Tibial nerve (tissue), 4 donors: ENCODE measurements at places on chromosomes 12 and 14.

- no peak overlapping the region for H3K4me3 ChIP-seq
- no peaks in the 10 kb centered on the region for H3K4me1 ChIP-seq
- no peaks in the 10 kb centered on the region for H3K27me3 ChIP-seq
- H3K27ac ChIP-seq: no peak overlapping the region
Observed at GRCh38 chr12:39722504-39722903, 102.9 kb upstream of the ABCD2 start.

DNA sequence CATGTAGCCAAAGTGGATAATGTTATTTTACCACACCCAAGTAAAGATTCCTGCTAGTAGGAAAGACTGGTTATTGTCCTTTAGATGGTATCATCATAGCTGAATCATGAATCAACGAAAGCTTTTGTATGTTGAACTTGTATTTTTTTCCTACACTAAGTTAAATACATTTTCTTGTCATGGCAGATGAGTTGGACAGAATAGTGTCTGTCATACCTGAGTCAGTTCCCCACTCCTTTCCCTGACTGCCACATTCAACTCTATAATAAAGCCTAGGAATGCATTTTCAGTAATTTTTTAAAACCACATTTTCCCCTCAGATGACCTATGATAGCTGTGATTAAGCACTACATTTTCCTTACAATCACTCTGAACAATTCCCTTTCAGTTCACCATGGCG lies 9.3 kb upstream of the PTHLH start:
- no peaks in the 10 kb centered on the region for H3K4me1 ChIP-seq
- H3K4me3 ChIP-seq: no peak overlapping the region
- no peaks in the 10 kb centered on the region for H3K27me3 ChIP-seq

GRCh38 chr12:4505376-4505986 lies 33.2 kb upstream of the RAD51AP1 start:
- no peak overlapping the region for H3K27ac ChIP-seq
- H3K4me1 ChIP-seq: no peaks in the 10 kb centered on the region
- DNase-seq: no peak
- no peak overlapping the region for H3K4me3 ChIP-seq

GRCh38 chr14:73168274-73168673 lies 32.0 kb downstream of the PSEN1 start:
- peaks cover 87% of the 10 kb centered on the region for H3K36me3 ChIP-seq
- H3K4me3 ChIP-seq: no peak overlapping the region
- H3K27me3 ChIP-seq: no peaks in the 10 kb centered on the region
- no peak for DNase-seq
- peaks cover 15% of the 10 kb centered on the region for H3K4me1 ChIP-seq

- H3K4me1 ChIP-seq: no peaks in the 10 kb centered on the region
- H3K36me3 ChIP-seq: no peaks in the 10 kb centered on the region
- no peak overlapping the region for H3K27ac ChIP-seq
- H3K4me3 ChIP-seq: no peak overlapping the region
- DNase-seq: no peak
Observed at GRCh38 chr12:117552971-117553370, 191.5 kb upstream of the NOS1 start.

DNA sequence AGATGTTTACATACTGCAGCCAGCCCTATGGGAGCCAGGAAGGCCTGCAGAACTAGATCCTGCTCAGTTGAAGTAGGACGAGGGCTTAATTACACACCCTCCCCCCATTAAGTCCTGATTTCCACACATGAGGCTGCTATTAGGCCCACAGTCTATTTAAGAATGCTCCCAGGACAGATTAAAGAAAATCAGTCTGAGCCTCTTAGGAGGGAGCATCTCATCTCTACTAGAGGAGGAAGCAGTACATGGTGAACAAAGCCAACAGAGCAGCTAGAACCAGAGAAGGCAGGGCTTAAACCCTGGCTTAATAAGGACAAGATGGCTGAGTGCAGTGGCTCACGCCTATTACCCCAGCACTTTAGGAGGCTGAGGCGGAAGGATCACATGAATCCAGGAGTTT lies 55.8 kb upstream of the ARHGAP5 start:
- no peak for DNase-seq
- H3K27ac ChIP-seq: no peak overlapping the region
- H3K4me1 ChIP-seq: peaks cover 5% of the 10 kb centered on the region

GRCh38 chr12:92259696-92260251 lies 114.1 kb upstream of the BTG1 start:
- no peak overlapping the region for H3K27ac ChIP-seq
- H3K4me3 ChIP-seq: no peak overlapping the region
- no peak for DNase-seq
- H3K36me3 ChIP-seq: no peaks in the 10 kb centered on the region
- no peaks in the 10 kb centered on the region for H3K4me1 ChIP-seq

DNA sequence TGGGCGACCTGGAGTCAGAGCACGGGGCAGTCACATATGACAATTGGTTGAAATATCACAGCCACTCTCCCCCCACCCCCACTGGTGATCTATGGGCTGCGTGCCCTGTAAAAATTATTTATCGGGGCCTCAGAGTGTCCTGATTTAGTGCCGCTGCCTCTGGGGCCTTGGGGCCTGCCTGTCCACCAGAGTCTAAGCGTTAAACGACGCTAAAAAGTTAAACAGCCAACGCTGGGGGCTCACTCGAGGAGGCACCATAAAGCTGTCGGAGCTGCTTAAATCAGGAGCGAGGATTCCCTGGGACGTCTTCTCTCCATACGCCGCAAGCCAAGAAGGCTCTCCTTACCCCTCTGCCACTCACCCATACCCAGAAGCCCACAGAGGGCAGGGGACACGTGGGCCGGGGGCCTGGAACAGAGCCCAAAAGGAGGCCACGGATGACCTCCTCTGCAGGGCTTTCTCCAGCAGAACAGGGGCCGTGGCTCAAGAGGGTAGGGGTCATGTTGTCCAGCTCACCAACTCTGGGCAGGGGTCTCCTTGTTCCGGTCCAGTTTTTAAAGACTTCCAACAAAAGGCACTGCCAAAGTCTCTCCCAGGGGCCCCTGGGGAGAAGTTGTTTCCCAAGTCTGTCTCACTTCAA lies 42.2 kb downstream of the SMUG1 start:
- peaks cover 20% of the 10 kb centered on the region for H3K4me1 ChIP-seq
- H3K27ac ChIP-seq: peak overlapping the region; percentile 56
- H3K36me3 ChIP-seq: no peaks in the 10 kb centered on the region
- no peaks in the 10 kb centered on the region for H3K27me3 ChIP-seq
- DNase-seq: no peak

DNA sequence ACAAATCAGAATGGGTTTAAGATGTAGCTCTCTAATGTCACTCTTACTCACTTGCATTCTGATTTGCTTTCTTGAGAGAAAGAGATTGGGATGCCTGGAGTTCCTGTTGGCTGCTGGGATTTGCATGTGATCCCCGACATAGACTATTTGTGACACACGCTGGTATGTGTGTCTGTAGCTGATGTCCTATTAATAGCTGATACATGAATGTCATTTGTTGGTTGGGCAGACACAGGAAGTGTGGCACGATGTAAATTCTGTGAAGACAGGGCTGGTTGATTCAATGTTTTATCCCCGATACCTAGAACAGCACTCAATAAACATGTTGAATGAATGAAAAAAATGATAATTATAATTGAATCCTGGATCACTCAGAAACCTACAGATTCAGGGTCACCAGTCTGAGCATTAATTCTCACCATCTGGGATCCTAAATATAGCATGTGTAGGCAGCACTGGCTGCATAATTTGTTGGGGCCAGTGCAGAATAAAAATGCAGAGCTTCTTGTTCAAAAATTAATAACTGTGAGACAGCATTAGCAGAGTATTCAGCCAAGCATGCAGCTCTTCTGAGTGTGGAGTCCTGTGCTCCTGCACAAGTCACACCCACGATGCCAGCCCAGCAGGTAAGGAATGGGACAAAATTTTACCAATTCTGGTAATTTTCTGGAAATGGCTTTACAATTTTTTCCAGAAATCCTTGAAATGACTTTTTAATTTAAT lies 35.5 kb upstream of the SOCS2 start:
- no peak for DNase-seq
- no peak overlapping the region for H3K27ac ChIP-seq
- no peaks in the 10 kb centered on the region for H3K4me1 ChIP-seq
- H3K36me3 ChIP-seq: no peaks in the 10 kb centered on the region
- H3K4me3 ChIP-seq: no peak overlapping the region

DNA sequence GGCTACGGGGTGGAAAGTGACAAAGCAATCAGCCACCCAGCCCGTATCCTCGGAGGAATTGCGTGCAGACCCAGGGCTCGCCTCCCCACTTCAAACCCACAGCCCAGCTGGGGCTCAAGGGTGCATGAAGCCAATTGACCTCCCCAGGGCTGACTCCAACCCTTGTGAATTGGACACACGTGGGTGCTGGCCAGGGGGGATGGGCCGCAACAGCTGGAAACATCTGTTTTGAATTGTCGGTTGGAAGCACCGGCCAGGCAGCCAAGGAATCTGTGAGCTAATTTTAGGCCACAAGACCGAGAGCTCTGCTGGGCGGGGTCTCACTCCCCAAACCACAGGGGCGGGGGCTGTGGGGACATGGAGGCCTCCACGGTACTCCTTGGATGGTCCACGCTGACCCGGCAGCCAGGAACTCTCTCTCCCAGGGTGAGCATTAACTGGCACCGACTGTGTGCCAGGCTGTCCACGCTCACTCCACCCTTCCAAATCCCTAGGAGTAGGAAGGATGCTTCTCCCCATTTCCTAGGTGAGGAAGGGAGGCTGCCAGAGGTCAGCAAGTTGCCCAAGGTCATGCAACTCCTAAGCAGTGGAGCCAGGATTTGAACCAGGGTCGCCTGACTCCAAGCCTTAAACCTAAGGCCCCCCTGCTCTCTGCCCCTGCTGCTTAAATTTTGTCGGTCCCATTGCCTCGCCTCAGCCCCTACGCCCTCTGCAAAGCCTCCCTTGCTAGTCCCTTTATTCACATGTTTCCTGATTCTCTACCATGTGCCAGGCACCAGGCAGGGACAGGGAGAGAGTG lies 11.9 kb upstream of the TMEM119 start:
- H3K36me3 ChIP-seq: no peaks in the 10 kb centered on the region
- no peak overlapping the region for H3K27ac ChIP-seq
- no peak overlapping the region for H3K4me3 ChIP-seq
- no peaks in the 10 kb centered on the region for H3K4me1 ChIP-seq
- H3K27me3 ChIP-seq: no peaks in the 10 kb centered on the region

GRCh38 chr14:95452176-95452892 lies 64.1 kb downstream of the SYNE3 start:
- peaks cover 93% of the 10 kb centered on the region for H3K36me3 ChIP-seq
- H3K27ac ChIP-seq: no peak overlapping the region
- no peaks in the 10 kb centered on the region for H3K27me3 ChIP-seq

DNA sequence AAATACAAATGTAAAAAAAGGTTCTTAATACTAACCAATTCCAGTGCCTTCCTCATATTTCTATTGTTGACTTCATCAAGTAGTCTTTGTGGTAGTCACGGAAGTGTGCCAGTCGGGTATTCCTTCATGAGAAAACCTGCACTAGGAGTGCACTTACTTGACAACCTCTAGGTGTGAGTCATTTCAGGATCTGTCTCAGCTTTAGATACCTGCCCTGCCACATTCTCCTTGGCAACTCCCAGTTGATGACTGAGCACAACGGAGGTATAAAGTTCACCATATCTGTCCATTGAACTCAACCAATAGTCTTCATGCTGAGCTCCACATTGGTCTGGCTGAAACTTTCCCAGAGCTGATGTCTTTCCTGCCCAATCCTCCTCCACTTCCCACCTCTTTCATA lies 215.7 kb downstream of the SYT10 start:
- no peaks in the 10 kb centered on the region for H3K36me3 ChIP-seq
- H3K27ac ChIP-seq: no peak overlapping the region
- H3K4me1 ChIP-seq: no peaks in the 10 kb centered on the region

DNA sequence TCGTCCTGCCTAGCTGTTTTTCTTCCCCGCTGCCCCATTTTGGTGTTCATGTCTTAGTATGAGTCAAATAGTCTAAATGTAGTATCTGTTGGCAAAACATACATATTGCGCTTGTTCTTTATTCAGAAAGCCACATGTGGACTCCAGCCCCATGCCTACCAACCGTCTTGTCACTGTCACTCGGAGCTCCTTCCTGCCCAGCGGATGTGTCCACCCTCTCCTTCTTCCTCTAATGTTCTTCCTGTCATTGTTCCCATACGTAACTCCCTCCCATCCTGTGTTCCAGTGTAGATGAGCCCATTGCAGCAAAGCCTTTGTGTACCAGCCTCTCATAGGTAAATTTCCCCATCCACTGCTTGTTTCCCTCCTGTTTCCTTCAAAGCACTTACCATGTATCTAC lies 120.5 kb downstream of the TMX1 start:
- H3K27ac ChIP-seq: no peak overlapping the region
- H3K36me3 ChIP-seq: no peaks in the 10 kb centered on the region
- no peak for DNase-seq
- no peaks in the 10 kb centered on the region for H3K27me3 ChIP-seq
- no peak overlapping the region for H3K4me3 ChIP-seq

GRCh38 chr12:97038834-97039233 lies 131.8 kb downstream of the NEDD1 start:
- no peaks in the 10 kb centered on the region for H3K4me1 ChIP-seq
- H3K27ac ChIP-seq: no peak overlapping the region
- no peak for DNase-seq
- H3K36me3 ChIP-seq: no peaks in the 10 kb centered on the region

DNA sequence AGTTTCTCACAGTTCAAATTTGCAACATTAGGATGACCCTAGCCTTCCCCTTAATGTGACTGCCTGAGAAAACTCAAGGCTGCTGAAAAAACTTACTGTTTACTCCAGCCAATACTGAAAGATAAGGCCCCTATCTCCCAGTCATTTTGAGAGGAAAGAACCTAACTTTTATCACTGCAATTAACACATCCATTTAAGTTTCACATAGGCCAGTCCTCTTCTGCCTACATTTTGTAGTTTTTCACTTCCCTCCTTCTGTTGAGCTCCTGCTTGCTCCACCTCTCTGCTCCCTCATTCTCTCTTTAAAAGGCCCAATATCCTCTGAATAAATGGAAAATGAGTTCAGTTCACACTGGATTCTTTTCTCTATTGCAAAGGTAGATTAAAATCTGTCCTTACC lies 1996.2 kb upstream of the FLRT2 start:
- no peaks in the 10 kb centered on the region for H3K27me3 ChIP-seq
- H3K27ac ChIP-seq: no peak overlapping the region
- no peak for DNase-seq
- H3K36me3 ChIP-seq: no peaks in the 10 kb centered on the region

- H3K4me1 ChIP-seq: peaks cover 4% of the 10 kb centered on the region
- no peak for DNase-seq
- peak overlapping the region; percentile 8 for H3K27ac ChIP-seq
- no peaks in the 10 kb centered on the region for H3K27me3 ChIP-seq
- no peaks in the 10 kb centered on the region for H3K36me3 ChIP-seq
- no peak overlapping the region for H3K4me3 ChIP-seq
Observed at GRCh38 chr14:65007202-65007601, 20.5 kb downstream of the FNTB start.

DNA sequence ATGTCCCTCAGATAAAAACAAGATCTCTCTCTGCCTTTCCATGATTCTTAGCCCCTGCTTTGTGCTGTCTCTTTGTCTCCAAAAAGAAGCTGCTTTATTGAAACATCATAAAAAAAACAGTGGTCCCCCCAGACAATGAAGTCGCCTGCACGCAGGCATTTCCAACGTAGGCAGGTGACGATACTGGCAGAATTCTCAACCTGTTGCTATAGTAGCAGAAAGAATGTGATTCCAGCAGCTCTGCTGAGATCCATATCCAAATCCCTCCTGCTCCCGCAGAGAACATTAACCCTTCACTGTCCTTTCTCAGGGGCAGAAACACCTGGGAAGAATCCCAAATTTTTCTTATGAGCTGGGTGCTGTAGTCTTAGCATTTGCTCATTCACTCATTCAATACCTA lies 84.8 kb downstream of the STON2 start:
- H3K4me1 ChIP-seq: no peaks in the 10 kb centered on the region
- H3K36me3 ChIP-seq: no peaks in the 10 kb centered on the region
- no peak for DNase-seq
- no peaks in the 10 kb centered on the region for H3K27me3 ChIP-seq
- H3K4me3 ChIP-seq: no peak overlapping the region
